NT2/D1 (cell line): ENCODE measurements at places on chromosomes 6 and 20.

DNA sequence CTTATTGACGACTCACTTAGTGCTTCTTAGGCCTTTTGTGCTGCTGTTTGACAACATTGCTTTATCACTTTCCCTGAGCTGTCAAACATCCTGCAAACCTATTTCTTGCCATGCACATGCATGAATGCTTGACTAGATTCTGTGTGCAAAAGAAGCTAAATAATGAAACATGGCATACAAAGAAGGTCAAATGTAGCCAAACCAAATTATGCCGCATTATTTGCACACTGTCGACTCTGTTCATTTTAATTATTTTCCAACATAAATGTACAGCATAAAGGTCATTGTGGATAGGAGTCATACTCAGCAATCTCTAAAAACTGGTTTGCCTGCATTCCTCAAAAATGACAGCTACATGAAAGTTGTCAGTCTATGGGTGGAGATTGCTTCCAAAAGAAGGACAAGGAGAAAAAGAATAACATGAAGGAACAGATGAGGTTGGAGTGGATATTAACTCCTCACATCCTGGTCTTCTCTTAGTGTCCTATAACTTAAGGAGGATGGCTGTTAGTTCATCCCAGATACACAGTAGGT, 123.1 kb upstream of the STXBP5 start:
- DNase-seq = no peak

DNA sequence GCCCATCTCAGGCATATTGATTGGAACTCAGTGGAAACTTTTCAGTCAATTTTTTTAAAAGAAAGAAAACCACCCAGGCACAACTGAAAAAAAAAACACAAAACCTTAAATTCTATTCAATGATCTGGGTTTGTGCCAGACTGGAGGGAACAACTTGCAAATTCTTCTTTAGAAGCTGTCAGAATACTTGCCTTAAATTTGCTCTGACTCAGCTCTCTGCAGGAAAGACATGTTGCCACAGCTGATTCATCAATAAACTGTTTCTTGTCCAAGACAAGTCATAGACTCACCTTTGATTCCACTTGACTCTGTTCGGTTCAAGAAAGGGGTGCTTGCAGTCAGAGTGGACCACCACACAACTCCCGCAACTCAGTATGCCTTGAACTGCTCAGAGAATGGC, 117.8 kb upstream of the F13A1 start:
- no peak for DNase-seq

DNA sequence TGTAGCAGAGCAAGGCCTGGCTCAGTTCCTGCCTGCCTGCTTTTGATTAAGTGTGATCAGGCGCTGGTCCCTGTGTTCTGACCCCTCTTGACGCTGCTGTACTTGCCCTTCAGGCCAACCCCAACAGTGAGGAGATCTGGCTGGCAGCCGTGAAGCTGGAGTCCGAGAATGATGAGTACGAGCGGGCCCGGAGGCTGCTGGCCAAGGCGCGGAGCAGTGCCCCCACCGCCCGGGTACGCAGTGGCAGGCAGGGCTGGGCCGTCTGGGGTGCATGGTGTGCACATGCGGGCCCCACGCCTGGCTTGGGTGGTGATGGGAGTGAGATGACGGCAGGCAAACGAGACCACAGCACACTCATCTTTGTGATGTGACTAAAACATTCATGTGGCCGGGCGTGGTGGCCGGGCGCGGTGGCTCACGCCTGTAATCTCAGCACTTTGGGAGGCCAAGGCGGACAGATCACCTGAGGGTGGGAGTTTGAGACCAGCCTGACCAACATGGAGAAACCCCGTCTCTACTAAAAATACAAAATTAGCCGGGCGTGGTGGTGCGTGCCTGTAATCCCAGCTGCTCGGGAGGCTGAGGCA, 10.1 kb upstream of the C20orf204 start:
- DNase-seq = no peak

DNA sequence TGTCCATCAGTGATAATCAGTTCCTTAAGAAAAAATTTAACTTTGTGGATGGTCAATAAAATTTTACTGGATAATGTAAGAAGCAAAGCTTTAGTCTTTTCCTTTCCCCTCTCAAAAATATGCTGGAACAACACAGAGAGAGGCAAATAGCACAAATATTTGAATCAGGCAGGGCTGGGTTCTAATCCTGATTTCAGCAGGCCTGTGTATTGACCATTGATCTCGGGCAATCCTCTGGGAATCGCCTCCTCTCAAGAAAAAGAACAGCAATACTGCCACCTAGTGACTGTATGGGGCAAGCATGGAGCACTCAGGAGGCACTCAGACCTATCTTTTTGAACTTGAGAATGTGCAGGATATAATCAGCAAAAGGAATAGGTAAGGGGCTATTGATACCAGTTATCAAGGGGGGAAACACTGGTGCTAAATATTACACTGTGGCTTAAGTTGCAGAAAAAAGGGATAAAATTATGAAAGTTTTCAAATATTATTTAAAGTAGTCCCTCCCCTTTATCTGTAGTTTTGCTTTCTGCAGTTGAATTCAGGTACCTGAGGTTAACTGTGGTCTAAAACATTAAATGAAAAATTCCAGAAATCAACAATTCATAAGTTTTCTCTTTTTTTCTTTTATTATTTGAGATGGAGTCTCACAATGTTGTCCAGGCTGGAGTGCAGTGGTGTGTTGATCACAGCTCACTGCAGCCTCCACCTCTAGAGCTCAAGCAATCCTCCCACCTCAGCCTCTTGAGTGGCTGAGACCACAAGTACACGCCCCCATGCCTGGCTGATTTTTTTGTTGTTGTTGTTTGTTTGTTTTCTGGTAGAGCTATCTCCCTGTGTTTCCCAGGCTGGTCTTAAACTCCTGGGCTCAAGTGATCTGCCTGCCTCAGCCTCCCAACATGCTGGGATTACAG, 91.8 kb upstream of the NHSL1 start:
- peak; percentile 59 for DNase-seq

- DNase-seq = no peak
Observed at GRCh38 chr6:34922177-34922663, 33.2 kb downstream of the ANKS1A start.

GRCh38 chr6:104087765-104088164, 772.0 kb downstream of the HACE1 start:
- DNase-seq = no peak

GRCh38 chr6:81731814-81732213, 20.7 kb downstream of the TENT5A start:
- no peak for DNase-seq

- DNase-seq = no peak
Observed at GRCh38 chr6:151054306-151054705, 185.5 kb upstream of the AKAP12 start.

DNA sequence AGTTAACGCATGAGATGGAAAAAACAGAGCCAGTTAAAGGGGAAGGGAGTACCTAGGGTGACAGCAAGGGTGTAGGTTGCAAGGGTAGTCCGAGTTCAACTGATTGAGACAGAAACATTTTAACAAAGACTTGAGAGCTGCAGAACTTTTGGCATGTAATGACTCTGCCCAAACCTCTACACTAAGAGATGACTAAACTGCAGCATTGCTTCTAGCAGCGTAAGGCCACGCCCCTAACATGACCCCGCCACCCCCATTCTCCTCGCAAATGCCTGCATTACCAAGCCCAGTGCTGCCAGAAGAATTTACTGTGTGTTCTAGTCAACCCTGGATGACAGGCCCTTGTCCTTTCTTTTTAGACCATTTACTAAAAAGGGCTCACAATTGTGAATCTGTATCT, 6.3 kb upstream of the HINT3 start:
- peak; percentile 9 for DNase-seq

DNA sequence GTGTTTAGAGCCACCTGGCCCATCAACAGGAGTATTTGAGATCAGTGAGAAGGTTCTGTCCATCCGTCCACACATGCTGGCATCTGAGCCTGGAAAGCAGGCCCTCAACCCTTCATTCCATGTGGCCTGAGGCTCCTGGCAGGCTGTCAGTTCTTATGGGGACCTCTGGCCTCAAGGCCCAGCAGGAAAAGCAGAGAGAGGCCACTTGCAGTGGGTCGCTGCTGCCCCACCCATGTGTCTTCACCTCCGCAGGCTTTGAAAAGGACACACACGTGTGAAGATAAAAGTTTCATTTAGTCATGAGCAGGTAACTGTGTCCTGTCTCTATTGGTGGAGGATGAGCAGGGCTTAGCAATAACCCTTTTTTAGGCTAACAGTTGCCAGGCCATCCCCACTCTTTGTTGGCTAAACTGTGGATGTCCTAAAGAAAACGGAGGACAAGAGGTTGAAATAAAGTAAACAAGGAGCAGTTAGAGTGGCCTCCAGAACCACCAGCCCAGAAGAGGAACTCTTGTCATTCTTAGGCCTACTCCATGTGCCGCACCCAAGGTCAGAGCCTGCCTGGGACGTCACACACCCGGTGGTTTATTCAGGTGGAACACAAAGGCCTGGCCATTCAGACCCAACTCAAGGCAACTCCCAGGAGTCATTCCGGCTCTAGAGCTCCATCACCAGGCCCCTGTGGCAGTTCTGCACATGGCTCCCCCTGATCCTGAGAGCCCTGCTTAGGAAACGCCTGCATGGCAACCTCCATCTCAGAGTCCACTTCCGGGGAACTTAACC, 143.4 kb upstream of the CST7 start:
- DNase-seq = no peak

DNA sequence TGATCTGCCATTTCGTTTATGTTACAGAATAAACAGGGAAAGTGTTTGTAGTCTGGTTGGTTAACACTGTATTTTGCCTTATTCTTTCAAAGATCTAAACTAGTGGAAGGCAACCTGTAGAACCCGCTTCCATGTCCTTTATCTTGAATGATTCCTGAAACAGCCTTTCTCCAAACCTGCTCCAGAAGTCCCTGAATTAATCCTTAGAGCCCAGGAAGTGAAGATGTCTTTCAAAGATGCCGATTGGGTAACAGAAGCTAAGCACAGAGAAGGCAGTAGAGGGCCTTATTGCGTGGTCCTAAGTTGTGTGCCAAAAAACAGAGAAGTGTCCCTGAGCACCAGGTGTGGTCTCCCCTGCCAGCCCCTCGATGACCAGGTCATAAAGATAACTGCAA, 19.2 kb upstream of the ZSCAN16 start:
- DNase-seq = no peak

GRCh38 chr6:7087066-7087465, 20.7 kb upstream of the RREB1 start:
- peak; percentile 66 for DNase-seq

DNA sequence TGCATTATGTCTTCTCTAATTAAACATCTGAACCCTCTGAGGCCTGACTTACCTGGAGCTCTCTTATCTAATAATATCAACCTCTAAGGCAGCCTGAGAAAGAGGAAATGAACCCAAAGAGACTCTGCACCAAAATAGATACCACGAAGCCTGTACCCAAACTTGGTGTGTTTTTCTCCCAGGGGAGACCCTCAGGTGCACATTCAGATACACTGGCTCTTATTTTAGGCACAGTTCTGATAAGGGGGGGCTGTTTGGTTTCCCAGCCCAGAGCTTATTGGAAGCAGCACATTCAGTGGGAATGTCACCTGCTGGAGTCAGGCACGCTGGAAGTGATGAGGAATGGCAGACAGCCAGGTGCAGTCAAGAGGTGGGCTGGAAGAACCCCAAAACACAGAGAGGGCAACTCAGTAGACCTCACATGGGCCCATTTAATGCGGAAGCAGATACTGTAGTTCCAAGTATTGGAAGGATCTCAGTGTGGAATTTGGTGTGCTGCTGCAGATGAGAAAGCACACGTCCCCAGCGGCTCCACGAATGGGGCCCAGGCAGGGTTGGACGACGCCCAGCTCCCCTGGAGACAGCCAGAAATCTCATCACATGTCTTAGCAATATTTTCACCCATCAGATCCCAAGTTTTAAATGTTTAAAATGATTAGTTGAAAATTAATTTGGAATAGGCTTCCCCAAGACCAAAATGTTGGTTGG, 9.7 kb upstream of the CCR6 start:
- DNase-seq = no peak

DNA sequence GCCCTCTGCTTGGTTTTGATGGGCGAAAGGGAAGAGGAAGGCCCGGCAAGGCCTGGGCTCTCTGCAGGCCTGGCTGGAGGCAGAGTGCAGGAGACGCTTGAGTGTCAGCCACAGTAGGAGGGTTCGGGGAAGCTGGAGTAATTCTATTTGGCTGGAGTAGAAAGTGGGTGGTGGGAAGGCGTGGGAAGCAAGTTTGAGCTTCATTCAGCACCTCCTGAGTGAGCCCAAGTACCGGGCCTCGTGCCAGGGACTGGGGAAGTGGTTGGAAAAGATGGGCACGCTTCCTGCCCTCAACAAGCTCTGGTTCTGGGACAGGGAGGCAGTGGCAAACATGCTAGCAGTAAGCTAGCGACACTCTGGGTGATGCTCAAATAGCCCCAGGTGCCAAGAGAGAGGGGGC, 72.5 kb downstream of the DLGAP4 start:
- no peak for DNase-seq

- peak; percentile 76 for DNase-seq
Observed at GRCh38 chr20:14337400-14338171, at the start of gene FLRT3. Gene FLRT3 (minus strand): TSS chr20:14337612. CDS start chr20:14327506, 10,106 bp downstream.

DNA sequence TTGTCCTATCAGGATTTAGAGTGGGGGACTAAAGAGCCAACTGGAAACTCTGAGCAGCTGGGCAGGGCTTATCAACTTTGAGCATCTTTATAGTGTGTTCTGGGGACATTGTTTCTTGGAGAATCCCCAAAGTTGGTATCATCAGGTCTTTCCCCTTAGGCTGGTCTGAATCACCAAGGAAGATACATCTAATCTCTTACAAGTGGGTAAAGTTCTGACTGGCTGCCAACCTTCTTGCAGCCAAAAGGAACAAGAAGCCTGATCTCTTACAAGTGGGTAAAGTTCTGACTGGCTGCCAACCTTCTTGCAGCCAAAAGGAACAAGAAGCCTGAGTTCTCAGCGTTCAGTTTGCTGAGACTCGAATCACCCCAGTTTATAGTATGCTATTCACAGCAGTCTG, 1.6 kb upstream of the MED23 start:
- no peak for DNase-seq

DNA sequence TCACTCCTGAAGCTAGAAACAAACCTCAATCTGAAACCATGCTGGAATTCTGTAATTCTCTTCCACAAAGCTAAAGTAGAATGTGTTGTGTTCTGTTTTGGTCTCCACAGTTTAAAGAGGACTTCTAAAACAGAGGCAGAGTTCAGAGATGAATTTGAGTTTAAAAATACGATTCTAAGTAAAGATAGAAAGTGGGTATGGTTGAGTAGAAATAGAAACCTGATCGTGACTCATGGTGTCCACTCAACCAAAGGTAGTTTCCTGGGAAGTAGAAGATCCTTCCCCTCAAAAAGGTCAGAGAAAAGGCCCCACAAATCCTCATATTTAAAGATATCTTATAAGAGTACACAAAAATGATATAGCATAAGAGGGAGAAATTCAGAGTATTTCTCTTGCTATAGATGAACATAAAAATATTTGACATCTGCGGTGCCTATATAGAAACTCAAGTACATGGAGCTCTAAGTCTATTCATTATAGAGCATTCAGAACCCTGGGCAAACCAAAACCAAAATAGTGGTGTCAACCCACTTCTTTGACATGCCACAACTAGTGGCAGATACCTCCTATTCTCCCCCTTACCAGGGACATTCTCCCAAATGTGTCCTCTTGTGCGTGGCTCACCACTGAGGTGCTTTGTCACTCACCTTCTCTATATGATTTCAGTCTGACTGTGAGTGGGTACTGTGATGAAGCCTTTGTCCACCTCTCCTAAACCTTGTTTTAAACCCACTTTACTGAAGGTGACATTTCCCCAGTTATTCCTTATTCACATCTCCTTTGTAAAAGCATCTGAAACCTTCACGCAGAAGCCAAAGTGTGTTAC, 84.5 kb downstream of the PLCB1 start:
- DNase-seq = no peak

GRCh38 chr6:23790756-23791155, 335.3 kb upstream of the NRSN1 start:
- DNase-seq = no peak
